Anterior cingulate cortex (tissue), 58 donors: ENCODE measurements at places on chromosomes 7 and 10.

DNA sequence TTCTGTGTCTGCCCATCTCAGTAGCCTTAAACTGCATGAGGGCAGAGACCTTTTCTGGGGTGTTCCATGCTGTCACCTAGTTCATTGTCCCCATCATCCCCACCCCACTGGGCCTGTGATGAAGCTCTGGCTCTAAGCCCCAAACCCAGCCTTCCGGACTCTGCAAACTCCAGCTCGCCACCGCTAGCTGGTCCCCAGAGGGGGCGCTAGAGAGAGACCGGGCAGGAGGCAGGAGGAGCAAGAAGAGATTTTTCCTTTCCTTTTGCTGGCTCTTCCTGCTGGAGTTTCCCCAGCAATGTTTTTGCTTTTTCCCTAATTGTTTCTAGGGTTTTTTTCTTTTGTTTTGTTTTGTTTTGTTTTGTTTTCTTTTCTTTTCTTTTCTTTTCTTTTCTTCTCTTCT lies 234.4 kb downstream of the TEX36 start:
- DNase-seq = no peak

DNA sequence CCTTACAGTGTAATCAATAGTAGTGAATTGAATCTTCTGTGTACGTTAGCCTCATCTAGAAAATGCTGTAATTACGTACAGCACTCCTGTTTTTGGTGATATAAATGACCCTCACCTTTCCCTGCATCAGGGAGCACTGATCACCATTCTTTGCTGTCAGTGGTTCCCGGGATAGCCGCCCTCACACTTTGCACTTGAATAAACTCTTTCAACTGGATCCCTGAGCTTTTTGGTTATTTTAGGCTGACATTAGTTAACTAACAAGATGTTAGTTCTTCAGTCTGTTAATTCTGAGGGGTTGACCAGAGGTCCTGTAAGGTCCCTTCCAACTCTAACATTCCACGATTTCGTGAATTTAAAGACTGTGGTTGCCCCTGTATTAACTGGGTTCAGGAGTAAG lies 23.4 kb upstream of the ZC3HAV1 start:
- DNase-seq = no peak

DNA sequence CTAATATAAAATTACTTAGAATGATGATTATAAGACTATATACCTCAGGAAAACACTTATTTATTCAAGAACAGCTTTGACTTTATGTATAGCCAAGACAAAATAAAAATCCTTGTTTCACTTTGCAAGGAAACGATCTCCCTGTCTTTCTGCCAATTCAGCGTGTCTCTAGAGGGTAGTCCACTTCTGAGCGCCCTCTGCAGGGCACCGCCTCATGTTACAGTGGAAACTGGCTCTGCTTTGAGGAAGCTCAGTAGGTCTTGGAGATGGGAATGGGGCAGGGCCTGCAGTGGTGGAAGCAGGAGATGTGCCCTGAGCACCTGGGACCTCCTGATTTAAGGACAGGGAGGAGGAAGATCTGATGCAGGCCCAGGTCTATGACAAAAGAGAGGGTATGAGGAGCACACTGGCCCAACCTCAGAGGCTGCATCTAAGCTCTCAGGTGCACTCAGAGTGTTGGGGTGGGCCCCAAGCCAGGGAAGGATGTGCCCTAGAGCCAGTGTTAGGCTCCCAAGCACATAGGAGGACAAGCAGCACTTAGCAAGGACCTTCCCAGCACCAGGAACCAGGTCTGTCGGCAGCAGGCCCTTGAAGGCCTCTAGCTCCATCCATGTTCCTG lies 481.0 kb downstream of the TNS3 start:
- DNase-seq = no peak

GRCh38 chr10:96767611-96768010 lies 47.3 kb upstream of the PIK3AP1 start:
- no peak for DNase-seq

- DNase-seq = no peak
Measured at GRCh38 chr7:4270941-4271715, 411.0 kb upstream of the FOXK1 start.

DNA sequence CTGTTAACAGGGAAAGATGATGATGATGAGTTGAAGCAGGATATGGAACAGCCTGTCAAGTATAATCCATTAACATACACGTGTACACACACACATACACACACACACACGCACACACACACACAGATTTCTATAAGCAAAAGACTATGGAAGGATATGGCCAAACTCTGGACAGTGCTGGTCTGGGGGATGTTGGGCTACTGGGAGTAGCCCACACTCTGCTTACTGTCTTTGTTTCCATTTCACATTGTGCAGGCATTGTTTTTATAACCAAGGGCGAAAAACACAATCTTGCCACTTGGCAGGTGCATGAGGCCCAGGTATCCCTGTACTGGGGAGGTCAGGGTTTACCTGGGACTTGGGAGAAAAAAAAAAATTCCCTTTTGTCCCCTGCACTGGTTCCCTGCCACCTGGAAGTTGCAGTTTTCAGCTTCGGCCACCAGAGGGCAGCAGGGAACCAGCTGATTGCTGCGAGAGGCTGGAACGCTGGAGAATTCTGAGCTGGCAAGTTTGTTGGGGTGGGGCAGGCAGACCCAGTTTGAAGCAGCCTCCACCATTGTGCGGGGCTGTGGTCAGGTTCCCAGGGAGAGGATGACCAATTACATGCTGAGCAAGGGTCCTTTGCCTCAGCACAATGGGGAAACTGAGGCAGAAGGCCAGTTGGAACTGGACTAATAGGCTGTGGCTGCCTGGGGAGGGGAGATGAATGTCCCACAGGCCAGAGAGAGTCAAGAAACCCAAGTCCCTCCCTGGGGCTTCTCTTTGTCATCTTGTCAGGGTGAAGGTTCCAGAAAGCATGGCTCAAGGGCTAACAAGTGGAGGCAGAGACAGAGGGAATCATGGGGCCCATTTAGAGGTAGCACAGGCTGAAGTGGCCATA lies 27.3 kb downstream of the PPIF start:
- DNase-seq = peak; percentile 80

DNA sequence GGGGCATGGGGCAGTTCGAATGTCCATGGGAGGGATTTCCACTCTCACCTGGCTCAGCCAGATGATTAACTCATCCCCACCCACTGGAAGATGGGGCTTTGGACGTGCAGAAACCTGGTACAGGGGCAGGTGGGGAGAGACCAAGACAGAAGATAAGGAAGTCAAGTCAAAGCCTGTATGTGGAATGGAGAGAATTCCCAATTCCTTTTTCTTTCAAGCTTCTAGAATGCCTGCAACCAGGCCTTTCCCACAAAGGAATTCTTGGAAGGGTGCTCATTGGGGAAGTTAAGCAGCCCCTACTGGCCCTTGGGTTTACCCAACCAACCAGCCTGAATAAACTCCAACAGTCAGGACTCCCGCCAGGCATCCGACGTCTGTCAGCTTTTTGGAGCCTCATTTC lies 39.1 kb downstream of the CCM2 start:
- no peak for DNase-seq

GRCh38 chr7:4550117-4550516 lies 132.0 kb upstream of the FOXK1 start:
- no peak for DNase-seq

DNA sequence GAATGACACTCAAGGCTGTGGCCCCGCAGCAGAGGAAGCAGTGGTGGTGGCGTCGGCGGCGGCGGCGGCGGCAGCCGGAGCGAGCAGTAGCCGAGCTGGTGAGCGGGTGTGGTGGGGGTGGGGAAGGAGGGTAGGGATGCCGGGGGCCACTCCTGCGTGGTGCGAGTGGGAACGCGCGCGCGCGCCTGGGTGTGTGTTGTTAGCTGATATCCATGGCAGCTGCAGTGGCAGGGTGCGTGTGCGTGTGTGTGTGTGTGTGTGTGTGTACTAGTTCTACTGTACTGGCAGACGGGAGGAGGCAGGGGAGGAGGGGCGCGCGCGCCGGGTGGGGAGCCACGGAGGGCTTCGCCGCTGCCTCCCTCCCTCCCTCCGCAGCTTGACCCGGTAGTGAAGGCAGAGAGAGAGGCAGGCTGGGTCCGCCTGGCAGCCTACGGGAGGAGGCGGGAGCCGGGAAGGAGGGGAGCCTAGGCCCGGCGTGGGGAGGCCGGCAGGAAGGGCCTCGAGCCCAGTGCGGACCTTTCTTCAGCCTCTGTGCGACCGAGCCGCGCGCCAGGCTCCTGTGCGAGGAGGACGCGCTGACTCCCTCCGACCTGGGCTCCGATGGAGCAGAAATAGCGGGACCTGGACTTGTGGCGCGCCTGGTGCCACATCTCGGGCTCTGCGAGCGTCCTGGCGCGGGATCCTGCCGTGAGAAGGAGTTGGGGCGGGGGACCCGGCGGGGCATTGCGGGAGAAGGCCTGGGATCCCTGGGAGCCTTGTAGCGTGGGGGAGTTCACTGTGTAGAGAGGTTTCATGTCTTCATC lies at the start of gene MAGI2:
Gene MAGI2, minus strand, starts transcription at position 110 of the 803 bp plus-strand sequence. CDS start 347 bp downstream, outside the sequence.
- peak; percentile 67 for DNase-seq
